ENCODE measurements at places on chromosomes 4 and X. TPM values are rescaled to one million over a fixed set of nuclear protein-coding genes. Genes with fewer than 3 reads are reported as not detected.

PABPC4L gene
- total RNA-seq = 0.83 TPM

- no peaks in the 10 kb centered on the region for H3K4me1 ChIP-seq
- H3K27ac ChIP-seq = no peak overlapping the region
- no peaks in the 10 kb centered on the region for H3K27me3 ChIP-seq
- no peaks in the 10 kb centered on the region for H3K36me3 ChIP-seq
- no peak for DNase-seq
- H3K4me3 ChIP-seq = no peak overlapping the region
These were observed 12.2 kb upstream of the TMEM128 start for GRCh38 chr4:4260185-4260751.

DNA sequence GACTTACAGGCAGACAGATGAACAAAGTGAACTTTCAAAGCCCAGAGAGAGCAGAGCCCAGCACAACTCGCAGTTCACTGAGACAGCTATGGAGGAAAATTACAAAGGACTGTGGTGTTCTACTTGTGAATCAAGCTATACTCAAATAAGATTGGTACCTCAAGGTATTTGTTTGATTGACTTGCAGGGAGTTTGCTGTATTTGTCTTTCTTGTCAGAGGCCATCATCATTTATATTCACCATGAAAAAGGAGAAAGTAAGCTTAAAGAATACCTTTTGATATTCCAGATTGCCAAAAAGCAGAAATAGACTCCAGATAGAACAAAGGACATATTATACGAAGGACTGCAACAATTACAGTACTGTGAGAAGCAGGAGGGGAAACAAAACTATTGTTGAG is 1047.9 kb downstream of the RPA4 start:
- no peak for DNase-seq
- H3K4me3 ChIP-seq = no peak overlapping the region
- H3K36me3 ChIP-seq = no peaks in the 10 kb centered on the region

HMX1 gene
- not detected for total RNA-seq

- no peaks in the 10 kb centered on the region for H3K4me1 ChIP-seq
- H3K36me3 ChIP-seq = no peaks in the 10 kb centered on the region
- no peak overlapping the region for H3K27ac ChIP-seq
- H3K4me3 ChIP-seq = no peak overlapping the region
- no peaks in the 10 kb centered on the region for H3K27me3 ChIP-seq
These were observed 27.6 kb upstream of the CFAP299 start for GRCh38 chr4:80307774-80308465.

All from ovary (tissue), 10 donors.